Cardiac fibroblast (primary cell): ENCODE measurements at places on chromosomes 2 and 18.

- DNase-seq: peak; percentile 76
These were observed 476.4 kb upstream of the SPHKAP start for GRCh38 chr2:228657807-228658402.

GRCh38 chr18:34866310-34866709 is 156.2 kb downstream of the DTNA start:
- no peak for DNase-seq

DNA sequence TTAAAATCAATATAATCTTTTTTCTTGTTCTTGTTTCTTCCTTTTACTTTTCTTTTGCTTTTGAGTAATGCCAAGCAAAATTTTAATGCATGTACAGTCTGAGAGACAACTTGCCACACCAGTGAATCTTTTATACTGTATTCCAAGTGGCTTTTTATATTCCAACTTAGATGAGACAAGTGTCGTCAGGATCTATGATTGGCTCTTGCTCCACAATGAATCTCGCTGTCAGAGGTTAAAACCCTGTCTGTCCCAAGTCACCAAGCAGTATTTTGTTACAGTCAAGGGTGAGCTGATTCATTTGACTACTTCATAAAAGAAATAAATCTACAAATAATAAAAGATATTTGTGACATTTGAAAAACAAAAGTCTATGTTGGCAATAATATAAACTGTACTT is at the start of gene MSTN:
TSS of gene MSTN (minus strand) at position 129 of the 400 bp plus-strand sequence. CDS start 133 bp downstream, outside the sequence.
- DNase-seq: no peak

GRCh38 chr2:177783835-177784744 is 288.5 kb downstream of the PDE11A start:
- DNase-seq: peak; percentile 70

DNA sequence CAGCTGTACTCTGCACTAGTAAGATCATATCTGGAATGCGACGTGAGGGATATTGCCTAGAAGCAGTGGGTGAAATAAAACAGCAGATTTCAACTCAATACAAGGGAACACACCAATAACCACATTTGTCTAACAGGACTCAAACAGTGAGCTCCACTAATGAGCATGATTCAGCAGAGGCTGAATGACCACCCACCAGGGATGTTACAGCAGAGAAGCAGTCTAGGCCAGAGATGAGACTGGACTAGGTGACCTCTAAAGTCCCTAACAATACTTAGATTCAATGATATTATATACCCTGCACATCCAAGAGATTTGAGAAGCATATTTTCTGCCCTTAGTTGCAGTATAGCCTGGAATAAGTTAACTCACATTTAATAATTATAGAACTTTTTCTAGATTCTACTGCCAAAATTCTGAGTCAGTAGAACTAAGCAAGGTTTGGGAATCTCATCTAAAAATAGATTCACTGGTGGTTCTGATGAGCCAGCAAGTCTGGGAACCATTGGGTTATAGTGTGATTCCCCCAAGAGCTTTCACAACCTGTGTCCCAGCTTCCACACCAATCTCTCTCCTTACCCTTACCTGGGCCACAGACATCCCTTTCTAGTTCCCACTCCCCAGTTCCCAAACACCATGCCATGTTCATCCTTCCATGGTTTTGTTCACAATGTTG is 6.3 kb downstream of the THOC1 start:
- DNase-seq: peak; percentile 6

DNA sequence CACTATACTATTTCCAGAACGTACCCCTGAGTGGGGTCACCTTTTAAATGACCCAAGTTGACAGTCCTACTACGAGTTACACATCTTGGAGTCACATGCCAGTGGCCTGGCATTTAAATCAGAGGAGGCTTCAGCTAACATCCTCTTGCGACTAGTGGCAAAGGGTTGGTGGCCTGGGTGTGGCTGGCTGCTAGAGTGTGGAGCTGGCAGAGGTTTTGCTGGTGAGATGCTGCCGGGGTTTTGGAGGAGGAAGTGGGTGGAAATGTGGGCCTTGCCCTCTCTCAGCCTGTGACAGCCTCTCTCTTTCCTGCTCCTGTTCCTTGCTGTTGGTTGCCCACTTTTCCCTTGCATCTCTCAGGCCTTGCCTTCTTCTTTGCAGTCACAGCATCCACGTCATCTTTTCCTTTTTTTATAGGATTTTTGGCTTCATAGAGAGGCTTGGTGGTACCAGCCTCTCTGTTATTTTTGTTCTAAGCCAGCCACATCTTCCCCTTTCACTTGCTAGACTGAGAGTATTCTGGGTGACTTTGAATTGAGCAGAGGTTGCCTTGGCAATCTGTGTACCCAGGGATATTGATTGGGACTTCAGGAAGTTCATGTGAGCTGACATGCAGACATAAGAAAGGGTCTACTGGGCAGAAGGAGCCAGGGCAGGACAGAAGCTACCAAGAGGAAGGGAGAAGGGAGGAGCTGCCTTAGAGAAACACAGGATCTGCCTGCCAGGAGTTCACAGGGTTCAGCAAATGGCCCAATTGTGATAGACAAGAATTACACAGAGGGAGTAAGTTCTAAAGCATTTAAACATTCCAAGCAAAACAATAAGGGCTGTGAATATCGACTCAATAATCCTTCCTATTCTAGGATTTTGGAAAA is 55.4 kb downstream of the CDC42EP3 start:
- no peak for DNase-seq

DNA sequence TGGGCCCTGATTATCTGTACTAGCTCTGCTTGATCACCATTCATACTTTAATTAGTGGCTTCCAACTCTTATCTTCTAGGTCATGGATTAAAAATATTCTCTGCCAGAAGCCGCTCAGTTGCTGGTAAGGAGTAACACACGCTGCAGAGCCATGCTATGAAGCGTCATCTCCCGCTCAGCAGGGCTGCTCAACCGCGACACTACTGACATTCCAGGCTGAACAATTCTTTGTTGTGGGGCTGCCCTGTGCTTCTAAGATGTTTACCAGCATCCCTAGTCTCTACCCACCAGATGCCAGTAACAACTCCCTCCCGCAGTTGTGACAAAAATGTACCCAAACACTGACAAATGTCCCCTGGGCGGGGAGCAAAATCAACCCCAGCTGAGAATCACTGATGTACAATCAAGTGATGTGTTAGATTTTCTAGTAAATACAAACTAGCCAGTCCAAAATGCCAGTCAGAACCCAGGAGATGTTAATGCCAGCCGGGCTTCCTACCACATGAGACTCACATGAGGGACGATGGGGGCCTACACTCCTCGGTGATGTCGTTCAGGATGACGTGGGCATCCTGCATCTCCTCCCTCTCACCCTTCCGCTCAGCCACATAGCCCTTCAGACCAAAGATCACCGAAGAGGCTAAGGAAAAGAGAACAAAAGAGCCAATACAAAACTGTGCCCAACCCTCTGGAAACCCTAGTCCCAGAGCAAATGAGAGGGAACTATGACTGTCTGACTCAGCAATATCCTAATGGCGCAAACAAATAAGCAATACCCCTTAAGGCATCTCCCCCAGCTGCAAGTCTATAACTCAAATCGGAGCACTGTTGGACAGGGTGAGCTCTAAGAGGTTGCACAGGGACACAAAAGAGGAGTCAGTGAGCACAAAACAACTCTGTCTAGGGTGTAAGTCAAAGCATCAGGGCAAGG is 15.6 kb downstream of the ILKAP start:
- no peak for DNase-seq
